Endodermal cell (in vitro differentiated cells): ENCODE measurements at places on chromosomes 1 and 21. TPM values are rescaled to one million over a fixed set of nuclear protein-coding genes. Genes with fewer than 3 reads are reported as not detected.

Gene OR2M3
- not detected in 3 replicates for total RNA-seq

Gene LGALS8
- 14.2 and 15.0 TPM in 2 replicates for total RNA-seq

Gene TTC13
- total RNA-seq, result 11.8 and 12.4 TPM in 2 replicates

DNA sequence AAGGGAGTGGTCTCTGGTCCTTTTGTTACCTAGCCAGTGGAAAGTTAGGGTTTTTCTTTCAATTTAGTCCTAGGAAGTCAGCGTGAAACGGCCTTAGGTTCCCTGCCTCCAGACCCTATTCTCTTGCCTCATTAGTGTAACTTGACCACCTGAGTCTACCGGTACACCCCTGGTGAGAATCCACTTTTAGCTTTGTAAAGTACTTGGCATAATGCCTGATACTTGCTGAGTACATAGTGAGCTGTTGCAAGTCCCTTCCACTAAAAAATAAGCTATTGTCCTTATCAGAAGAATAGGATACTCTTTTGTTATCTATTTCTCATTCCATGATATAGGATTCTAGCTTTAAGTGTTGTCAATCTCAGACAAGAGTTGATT, 228.8 kb downstream of the ST6GALNAC3 start:
- no peak for DNase-seq
- H3K36me3 ChIP-seq, result no peaks in the 10 kb centered on the region
- no peak overlapping the region for H3K4me3 ChIP-seq
- H3K27me3 ChIP-seq, result peaks cover 10% of the 10 kb centered on the region

DNA sequence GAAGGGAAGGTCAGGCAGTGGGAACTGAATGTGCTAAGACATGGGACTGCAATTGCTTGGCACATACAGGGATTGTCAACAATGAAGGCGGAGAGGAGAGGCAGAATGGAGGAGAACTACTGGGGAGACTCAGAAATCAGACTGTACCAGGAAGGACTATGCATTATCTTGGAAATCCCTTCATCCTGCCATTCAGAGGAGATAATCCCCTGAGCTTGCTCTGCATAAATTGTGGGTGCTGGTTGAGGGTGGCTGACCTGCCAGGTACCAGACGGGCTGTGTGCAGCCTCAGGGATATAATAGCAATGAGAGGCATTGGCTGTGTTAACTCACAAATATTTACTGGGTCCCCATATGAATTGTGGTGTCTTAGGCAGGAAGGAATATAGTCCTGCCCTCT, 5.0 kb upstream of the TRABD2B start:
- no peak overlapping the region for H3K27ac ChIP-seq
- no peak overlapping the region for H3K4me3 ChIP-seq
- no peaks in the 10 kb centered on the region for H3K36me3 ChIP-seq
- DNase-seq, result peak; percentile 35
- peaks cover 16% of the 10 kb centered on the region for H3K4me1 ChIP-seq

GRCh38 chr1:107940017-107940577, 24.9 kb downstream of the VAV3 start:
- peaks cover 2% of the 10 kb centered on the region for H3K4me1 ChIP-seq
- no peak overlapping the region for H3K4me3 ChIP-seq
- no peaks in the 10 kb centered on the region for H3K36me3 ChIP-seq
- H3K27me3 ChIP-seq, result no peaks in the 10 kb centered on the region
- H3K27ac ChIP-seq, result no peak overlapping the region

GRCh38 chr1:196425513-196425912, 182.7 kb downstream of the KCNT2 start:
- no peak overlapping the region for H3K27ac ChIP-seq
- no peaks in the 10 kb centered on the region for H3K27me3 ChIP-seq
- no peaks in the 10 kb centered on the region for H3K36me3 ChIP-seq
- H3K4me1 ChIP-seq, result no peaks in the 10 kb centered on the region
- H3K4me3 ChIP-seq, result no peak overlapping the region

- H3K4me1 ChIP-seq, result peaks cover 5% of the 10 kb centered on the region
- no peaks in the 10 kb centered on the region for H3K27me3 ChIP-seq
- no peaks in the 10 kb centered on the region for H3K36me3 ChIP-seq
- H3K27ac ChIP-seq, result no peak overlapping the region
- H3K4me3 ChIP-seq, result no peak overlapping the region
These were observed 14.3 kb downstream of the GPR137B start for GRCh38 chr1:236156512-236157208.

- no peak for DNase-seq
- H3K27me3 ChIP-seq, result no peaks in the 10 kb centered on the region
- H3K4me3 ChIP-seq, result peak overlapping the region; percentile 76
- H3K36me3 ChIP-seq, result no peaks in the 10 kb centered on the region
These were observed 53.2 kb downstream of the RIPK4 start for GRCh38 chr21:41713495-41714281.

GRCh38 chr1:11744287-11744686, 8.4 kb downstream of the AGTRAP start:
- H3K4me1 ChIP-seq, result no peaks in the 10 kb centered on the region
- H3K27ac ChIP-seq, result no peak overlapping the region
- H3K27me3 ChIP-seq, result no peaks in the 10 kb centered on the region
- no peak overlapping the region for H3K4me3 ChIP-seq
